ENCODE measurements at places on chromosomes 11 and 22. TPM values are rescaled to one million over a fixed set of nuclear protein-coding genes. Genes with fewer than 3 reads are reported as not detected.
A peak's percentile ranks its signal among the peaks of the same experiment; 100 is the strongest.

The MS4A3 gene
- not detected for total RNA-seq

The MIOX gene
- total RNA-seq: not detected

DNA sequence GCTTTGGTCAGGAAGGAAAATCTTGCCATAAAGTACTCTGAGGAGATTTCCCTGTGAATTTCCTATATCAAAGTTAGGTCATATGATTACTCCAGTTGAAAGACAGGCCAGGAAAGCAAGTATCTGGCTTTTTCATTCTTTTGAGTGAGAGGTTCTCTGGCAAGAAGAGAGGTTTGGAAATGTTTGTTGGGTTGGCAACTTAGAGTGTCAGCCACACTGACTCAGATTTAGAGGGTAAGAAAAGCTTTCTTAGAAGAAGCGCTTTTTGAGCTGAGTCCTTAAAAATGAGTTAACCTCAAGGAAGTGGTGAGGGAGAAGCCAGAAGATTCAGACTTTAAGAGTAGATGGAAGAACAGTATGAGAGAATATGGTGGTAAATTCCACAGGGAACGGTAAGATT is 86.1 kb upstream of the BDNF start:
- DNase-seq: no peak

- DNase-seq: peak; percentile 70
These were observed 112.8 kb downstream of the WNT7B start for GRCh38 chr22:45863981-45864751.

GRCh38 chr11:128310005-128310404 is 277.4 kb downstream of the ETS1 start:
- no peak for DNase-seq

DNA sequence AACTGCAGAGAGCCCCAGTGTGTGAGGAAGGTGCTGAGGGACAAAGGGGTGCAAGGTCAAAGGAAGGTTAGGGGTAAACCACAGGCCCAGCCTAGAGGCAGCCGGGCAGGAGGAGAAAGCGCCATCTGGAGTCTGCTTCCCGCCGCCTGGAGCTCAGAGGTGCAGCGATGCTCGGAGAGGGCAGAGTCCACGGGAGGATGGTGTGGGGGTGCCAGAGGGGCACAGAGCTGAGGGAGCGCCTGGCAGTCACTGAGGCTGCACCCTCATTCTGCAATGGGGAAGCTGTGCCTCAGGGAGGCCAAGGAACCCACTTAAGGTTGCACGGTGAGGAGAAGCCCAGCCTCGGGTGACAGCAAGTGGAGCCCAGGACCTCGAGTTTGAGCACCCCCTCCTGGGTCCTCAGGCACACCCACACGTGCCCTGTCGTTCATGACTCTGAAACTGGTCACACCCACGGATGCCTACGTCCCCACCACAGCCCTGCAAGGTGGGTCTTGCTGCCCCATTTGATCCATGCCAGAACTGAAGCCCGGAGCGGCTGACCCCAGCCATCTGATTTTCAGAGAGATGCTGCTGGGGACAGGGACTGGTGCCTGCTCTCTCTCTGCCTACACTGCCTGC is 1.6 kb downstream of the IL2RB start:
- no peak for DNase-seq

DNA sequence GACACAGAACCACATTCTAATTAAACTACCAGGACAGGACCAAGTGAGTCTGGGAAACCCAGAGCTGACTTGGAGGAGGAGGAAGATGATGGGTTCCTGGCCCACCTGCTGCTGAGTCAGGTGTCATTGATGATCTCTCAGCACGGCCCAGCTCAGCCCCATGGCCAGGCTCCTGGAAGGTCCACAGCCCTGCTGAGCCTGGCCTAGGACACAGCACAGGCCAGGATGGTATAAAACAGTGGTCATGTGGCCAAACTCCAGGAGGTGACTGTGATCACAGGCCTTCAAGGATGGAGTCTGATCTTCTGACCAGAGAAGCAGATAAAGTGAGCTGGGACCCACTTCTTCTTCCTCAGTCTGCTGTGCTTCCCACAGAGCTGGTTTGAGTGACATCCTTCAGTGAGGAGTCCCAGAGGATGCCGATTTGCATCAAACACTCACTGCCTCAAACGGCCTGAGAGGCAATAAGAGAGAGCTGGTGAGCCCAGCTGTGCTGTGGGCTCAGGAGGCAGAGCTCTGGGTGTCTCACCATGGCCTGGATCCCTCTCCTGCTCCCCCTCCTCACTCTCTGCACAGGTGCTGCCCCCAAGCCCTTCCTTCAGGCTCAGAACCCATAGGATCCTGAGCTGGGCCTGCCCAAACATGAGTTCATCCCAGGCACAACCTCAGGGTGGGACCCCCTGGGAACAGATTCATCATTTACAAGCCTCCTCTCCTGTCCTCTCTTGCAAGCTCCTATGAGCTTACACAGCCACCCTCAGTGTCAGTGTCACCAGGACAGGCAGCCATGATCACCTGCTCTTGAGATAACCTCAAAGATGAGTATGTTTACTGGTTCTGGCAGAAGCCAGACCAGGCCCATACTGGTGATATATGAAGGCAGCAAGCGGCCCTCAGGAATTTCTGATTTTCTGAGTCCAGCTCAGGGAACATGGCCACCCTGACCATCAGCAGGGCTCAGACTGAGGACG is 37.7 kb upstream of the IGLL5 start:
- no peak for DNase-seq

GRCh38 chr11:122661182-122661945 is 5.8 kb downstream of the UBASH3B start:
- DNase-seq: no peak

Data from right atrium auricular region (tissue), 2 donors.